ENCODE measurements at places on chromosomes 2 and 18.

GRCh38 chr18:26406854-26407517, 141.4 kb downstream of the KCTD1 start:
- DNase-seq = no peak

GRCh38 chr2:168961450-168962229, 60.5 kb downstream of the G6PC2 start:
- peak; percentile 69 for DNase-seq

- DNase-seq = no peak
Observed at GRCh38 chr18:49566217-49566770, 4.4 kb downstream of the LIPG start.

DNA sequence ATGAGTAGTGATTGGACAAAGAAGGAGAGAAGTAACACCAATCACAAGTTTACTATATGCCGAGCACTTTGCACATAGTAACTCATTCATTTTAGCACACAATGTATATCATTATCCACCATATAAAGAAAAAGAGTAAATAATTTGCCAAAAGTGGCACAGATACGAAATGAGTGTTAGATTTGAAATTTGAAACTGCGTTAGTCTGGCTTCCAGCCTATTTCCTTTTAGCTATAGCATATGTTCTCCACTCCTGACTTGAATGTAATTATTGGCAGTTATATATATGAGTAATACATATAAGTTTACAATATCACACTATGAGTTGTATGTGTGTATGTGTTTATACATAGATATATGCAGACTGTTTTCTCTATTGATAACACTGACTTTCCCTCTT, 98.6 kb downstream of the NOL4 start:
- no peak for DNase-seq

DNA sequence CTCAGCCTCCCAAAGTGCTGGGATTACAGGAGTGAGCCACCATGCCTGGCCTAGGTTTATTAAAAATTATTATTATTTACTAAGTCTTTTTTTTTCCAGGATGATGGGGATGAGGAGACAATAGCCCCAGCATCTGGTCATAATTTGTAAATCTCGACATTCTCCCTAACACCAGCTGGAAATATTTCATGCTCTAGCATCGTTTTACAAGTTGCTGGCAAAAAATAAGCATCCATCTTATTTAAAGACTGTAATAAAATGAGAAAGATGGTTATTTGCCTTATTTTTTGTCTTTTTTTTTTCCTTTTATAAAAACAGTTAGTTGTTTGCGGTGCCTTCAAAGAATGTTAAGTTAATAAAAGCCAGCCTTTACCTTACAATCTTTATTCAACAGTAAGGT, 56.7 kb downstream of the SF3B1 start:
- DNase-seq = no peak

Measured in fibroblast of skin of back (primary cell).